ENCODE measurements at places on chromosomes 6 and 20. TPM values are rescaled to one million over a fixed set of nuclear protein-coding genes. Genes with fewer than 3 reads are reported as not detected.

DNA sequence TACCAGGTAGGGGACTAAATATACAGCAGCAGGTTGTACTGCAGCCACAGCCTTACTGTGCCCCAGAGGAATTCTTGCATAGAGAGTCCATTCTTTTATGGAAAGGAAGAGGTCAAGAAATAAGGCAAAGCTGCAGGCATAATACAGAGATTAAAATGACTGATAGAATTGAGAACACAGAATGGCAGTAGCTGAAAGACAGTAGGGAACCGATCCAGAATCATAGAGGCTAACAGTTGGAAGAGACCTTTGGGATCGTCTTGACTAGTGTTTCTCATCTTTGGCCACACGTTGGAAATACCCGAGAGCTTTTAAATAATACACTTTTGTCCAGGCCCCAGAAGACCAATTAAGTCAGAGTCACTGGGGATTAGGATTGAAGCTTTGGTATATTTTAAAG is 492.6 kb upstream of the SOX4 start:
- no peak for DNase-seq

DNA sequence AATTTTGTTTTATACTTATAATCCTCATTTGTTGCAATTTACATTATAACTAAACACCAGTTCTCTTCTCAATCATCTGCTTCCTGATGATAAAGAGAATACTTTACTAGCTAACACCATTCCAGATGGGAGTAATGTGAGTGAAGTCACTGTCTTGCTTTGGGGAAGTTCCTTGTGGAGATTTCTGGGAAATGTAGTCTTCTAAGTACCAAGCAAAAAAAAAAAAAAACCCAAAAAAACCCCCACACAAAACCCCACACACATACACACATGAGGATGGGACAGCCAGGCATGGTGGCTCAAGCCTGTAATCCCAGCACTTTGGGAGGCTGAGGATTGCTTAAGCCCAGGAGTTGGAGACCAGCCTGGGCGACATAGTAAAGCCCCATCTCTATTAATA is 2.2 kb upstream of the SNPH start:
- DNase-seq = no peak

DNA sequence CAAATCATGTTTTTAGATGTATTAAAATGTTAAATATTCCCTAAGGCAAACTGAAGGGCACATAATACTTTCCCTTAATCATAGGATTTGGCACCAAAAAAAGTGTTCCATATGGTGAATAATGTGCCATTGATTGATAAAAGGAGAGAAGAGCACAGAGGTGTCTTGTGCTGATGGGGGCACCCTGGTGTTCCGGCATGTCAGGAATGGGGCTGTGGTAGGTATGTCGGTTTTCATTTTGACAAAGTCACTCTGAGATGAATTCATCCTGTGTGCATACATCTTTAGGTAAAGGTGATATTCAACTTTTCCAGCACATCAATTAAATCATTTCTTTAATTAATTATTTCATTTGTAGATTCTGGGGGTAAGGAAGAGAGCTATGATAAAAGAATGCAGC is 36.8 kb downstream of the CENPW start:
- DNase-seq = no peak

DNA sequence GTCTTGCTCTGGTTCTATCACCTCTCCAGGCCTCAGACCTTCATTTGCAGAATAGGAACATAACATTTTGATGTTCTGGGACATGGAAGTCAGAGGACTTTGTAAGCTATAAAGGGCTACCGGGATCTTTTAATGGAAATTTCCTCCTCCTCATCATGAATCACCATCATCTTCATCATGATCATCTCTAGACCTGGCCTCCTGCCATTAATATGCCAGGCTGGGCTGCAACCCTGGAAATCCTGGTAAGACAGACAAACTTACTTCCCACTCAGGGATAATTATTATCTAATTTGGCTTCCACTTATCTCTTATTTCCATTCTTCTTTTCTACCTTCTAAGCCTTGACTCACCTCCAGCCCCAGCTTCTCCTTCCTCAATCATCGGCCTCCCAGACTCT is 41.0 kb upstream of the MRPS18A start:
- DNase-seq = no peak

- no peak for DNase-seq
These were observed 57.9 kb downstream of the GJA10 start for GRCh38 chr6:89952105-89952671.

GRCh38 chr20:34362502-34363061 is 491 bp upstream of the ITCH start:
- DNase-seq = no peak

DNA sequence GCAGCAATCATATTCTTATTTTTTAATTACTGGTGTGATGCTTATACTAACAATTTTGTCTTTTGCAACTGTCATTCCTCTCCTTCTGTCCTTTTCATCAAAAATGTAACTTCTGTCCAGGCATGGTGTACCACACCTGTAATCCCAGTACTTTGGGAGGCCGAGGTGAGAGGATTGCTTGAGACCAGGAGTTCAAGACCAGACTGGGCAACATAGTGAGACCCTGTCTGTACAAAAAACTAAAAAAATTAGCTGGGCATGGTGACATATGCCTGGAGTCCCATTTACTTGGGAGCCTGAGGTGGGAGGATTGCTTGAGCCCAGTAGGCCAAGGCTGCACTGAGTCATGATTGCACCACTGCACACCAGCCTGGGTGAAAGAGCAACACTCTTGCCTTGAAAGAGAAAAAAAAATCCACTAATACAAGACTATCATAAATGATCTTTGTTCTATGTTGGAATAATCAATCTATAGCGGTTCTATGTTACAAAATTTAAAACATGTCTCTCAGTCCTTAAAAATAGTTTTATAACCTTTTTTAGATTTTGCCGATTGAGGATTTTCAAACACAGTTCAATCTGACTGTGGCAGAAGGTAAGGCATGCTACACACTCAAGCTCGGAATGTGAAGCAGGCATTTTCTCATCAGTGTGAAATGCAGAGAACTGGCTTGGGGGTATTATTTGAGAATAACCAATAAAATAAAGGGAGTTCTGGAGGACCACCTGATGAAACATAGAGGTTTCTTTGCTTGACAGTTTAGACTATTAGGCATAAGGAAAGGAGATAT is 70.4 kb downstream of the ENPP1 start:
- no peak for DNase-seq

- no peak for DNase-seq
These were observed 68.7 kb upstream of the MYL9 start for GRCh38 chr20:36472637-36473090.

DNA sequence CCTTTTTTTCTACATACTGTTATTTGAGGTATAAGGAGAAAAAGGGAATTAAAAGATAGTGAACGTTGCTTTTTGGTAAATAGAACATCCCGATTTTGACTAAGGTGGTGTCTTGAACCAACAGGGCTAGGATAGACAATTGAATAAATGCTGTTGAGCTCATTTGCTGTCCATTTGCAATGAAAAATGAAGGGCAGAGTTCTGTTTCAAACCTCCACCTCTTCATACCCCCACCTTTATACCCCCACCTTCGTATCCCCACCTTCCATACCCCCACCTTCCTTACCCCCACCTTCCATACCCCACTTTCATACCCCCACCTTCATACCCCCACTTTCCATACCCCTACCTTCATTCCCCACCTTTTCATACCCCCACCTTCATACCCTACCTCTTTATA is 93.4 kb upstream of the NAA20 start:
- DNase-seq = no peak

DNA sequence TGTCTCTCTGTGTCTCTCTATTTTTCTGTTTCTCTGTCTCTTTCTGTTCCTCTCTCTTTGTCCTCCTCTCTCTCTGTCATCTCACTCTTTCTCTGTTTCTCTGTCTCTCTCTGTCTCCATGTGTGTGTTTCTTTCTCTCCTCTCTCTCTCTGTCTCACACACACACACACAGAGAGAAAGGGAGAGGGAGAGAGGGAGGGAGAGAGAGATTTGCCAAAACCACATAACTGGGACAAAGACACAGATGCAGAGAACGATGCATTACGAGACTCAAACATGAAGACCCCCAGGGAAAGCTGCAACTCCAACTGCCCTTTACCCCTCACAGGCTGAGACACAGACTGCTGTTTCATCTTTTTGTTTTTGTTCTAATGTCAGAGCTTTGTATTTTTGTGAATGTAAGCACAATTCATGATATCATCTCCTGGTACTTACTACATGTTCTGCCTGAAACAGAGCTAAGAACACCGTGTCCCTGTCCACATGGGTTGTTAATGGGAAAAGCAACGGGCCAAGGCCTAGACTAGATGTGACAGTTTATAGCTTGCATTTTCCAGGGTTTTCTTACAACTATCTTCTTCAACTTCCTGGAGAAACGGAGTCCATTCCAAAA is 177.1 kb upstream of the ARID1B start:
- no peak for DNase-seq

DNA sequence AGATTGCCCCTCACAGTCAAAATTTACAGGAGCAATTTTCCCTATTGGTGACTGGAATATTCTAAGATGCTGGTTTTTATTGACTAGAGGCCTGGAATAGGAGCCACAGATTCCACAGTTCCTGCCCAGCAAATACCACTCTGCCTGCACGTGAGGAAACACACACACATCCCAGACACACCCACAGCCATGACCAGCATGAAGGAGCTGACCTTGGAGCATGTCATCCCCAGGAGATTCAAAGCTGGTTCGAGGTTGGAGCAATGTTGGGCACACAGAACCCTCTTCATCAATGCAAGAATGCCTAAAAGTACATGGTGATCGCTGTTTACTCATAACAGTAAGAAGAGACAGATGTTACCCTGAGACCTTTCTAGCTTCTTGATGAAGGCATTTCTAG is 244.6 kb upstream of the FOXQ1 start:
- no peak for DNase-seq

Gene UBR2
- total RNA-seq = 14.4 TPM
